H54 (cell line): ENCODE measurements at places on chromosomes 12 and 14.

DNA sequence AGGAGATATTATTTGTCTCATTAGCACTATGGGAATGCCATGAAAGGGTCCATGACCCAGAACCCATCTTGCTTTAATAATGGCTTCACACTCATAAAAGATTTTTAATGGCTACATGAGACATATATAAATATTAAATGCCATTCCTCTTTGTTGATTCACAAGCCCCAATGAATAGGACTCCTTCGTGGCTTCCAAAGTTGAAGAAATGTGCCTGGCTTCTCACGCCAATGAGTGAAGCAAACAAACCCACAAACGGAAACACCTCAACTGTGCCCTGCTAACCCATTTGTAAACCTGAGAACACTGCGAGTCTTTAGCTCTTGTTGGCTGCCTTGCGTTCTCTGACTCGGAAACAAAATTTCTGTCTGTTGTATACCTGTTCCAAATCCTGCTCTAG lies 381.7 kb upstream of the DDHD1 start:
- no peak for DNase-seq

DNA sequence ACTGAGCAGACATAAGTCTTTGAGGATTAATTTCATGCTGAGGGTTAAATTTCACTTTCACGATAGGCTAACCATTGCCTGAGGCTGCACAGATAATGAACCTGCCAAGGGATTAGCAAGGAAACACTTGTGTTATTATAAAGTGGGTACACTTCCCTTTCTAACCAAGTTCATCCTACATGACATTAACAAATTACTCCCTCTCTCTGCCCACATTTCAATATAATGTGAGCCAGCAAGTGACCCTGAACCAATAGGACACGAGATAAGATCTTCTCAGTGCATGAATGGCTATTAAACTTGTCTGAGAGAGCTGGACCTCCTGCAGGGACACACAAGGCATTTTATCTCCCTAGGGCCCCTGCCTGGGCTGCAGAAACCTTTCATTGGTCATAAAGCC lies 173.5 kb downstream of the PAX9 start:
- DNase-seq = no peak

- DNase-seq = no peak
Observed at GRCh38 chr12:109016016-109016415, 4.9 kb downstream of the SVOP start.

DNA sequence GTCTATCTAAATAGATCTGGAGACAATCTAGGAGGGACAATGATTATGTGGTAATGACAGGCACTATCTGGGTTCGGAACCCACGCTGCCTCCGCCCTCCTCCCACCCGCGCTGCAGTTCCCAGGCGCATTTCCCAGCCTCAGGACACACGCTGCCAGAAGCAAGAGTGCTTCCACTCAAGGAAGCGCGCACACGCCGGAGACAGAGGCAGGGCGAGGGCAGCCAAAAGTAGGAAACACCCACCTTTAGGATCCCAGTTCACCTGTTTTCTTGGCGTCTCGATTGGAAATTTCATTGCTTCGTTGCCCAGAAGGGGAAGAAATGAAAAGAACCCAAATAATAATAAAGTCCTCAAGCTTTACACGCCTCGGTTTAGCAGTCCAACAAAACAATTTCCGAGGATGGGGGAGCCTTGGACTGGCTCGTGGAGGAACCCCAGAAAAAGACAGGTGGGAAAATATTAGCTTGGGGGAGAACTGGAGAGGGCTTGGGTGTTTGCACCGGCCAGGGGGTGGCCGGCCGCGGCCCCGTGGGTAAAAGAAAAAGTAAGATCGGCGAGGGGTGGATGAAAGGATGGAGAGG lies 474 bp downstream of the KCNK10 start:
- DNase-seq = no peak

DNA sequence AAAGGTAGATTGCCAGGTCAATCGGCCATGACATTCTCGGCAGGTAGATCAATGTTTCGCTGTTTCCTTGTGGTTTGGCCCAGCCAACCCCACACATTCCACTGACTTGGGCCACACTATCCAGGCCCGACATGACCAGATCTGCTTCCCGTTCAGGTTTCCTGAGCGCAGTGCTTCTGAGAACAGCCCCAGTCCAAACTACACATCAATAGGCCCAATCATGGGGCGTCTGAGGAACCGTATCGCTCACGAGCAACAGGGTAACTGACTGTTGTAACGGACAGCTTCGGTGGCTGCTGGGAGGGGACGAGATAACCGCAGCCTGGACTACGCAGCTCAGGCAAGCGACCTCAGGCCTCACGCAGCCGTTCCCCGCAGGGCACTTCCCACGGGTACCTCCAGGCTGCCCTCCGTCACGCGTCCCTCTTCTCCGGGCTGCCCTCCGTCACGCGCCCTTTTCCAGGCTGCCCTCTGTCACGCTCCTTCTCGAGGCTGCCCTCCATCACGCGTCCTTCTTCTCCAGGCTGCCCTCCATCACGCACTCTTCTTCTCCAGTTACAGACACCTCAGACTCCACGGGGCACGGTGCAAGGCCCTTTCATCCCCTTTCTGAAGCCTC lies 14.7 kb downstream of the ZNF605 start:
- no peak for DNase-seq

DNA sequence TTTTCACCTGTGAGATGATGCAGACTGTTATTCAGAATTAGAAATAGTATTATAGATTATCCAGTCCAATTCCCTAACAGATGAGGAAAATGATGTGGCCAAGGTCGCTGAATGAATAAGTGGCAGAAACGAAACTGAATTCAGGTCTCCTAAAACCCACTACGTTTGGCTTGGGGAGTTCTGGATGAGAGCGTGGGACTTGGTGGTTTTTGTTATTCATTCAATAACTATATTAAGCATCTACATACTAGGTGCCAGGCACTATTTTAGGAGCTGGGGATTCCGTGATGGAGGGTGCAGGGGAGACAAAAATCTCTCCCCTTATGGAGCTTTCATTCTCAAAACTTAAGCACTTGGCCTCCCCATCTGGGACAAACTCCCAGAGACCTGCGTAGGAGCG lies 813 bp upstream of the CCDC184 start:
- no peak for DNase-seq

DNA sequence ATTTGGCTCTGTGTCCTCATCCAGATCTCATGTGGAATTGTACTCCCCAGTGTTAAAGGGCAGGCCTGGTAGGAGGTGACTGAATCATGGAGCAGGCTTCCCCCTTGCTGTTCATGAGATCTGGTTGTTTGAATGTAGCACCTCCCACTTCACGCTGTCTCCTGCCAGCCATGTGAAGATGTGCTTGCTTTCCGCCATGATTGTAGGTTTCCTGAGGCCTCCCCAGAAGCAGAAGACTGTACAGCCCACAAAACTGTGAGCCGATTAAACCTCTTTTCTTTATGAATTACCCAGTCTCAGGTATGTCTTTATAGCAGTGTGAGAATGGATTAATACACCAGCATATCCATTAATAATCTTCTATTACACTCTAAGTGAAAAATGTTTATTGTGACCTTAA lies 70.2 kb downstream of the BAZ1A start:
- no peak for DNase-seq

GRCh38 chr12:65923228-65923627 lies 98.9 kb downstream of the HMGA2 start:
- DNase-seq = no peak

DNA sequence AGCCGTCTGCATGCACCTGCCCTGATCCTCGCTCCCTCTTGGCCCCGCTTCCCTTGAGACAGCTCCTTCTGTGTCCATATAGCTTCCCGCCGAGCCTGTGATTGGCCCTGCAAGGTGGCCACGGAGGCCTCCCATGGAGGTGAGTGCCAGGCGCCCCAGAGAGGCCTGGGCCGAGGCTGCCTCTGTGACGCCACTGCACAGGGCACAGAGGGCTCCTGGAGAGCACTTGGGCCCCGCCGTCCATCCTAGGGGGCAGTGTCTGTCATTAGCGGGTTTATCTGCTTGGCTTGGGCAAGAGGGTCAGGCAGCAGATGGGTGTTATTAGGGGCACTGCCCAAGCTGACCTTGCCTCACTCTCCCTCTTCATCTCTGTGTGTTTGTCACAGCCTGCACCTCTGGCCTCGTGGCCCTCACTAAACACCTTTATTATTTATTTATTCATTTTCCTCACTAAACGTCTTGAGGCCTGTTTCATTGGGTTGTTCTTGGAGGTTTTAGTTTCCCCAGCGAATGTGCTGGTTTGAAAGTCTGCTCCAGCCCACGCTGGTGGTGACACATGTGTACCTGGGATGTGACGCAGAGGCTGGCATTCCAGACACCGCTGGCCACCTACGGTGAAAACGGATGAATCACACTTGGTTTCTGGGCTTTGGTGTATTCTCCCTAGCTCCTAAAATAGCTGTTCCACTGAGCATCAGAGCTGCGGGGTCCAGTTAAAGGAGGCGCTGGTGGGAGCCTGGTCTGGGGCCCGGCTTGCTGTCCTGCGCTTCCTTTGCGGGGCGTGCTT lies 5.9 kb downstream of the ZFYVE21 start:
- peak; percentile 97 for DNase-seq

GRCh38 chr12:82507686-82508085 lies 149.4 kb downstream of the METTL25 start:
- no peak for DNase-seq
